ENCODE measurements at places on chromosomes 1 and 21. TPM values are rescaled to one million over a fixed set of nuclear protein-coding genes. Genes with fewer than 3 reads are reported as not detected.
A peak's percentile ranks its signal among the peaks of the same experiment; 100 is the strongest.

DNA sequence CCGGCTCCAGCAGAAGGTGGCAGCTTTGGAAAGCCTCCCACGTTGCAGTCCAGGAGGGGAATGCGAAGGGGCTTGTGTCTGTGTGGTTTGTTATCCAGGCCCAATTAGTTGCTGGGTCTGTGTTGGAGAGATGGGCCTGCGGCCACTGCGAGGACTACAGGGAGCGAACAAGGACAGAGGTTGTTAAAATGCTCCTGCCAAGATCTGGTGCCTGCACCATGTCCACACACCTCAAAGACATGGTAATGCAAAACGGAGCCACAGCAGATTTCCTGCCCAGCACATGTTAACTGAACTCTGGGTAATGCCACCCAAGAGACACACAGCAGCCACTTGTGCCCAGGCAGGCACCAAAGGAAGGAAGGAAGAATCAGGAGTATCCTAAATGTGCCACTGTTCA lies 18.6 kb downstream of the GRIK3 start:
- DNase-seq: no peak
- H3K4me1 ChIP-seq: no peaks in the 10 kb centered on the region
- H3K27ac ChIP-seq: no peak overlapping the region
- no peak overlapping the region for H3K4me3 ChIP-seq
- H3K36me3 ChIP-seq: peaks cover 2% of the 10 kb centered on the region

- H3K4me3 ChIP-seq: no peak overlapping the region
- no peaks in the 10 kb centered on the region for H3K4me1 ChIP-seq
- H3K36me3 ChIP-seq: peaks cover 4% of the 10 kb centered on the region
- DNase-seq: no peak
- H3K27ac ChIP-seq: no peak overlapping the region
Measured at GRCh38 chr1:91754816-91755580, 131.0 kb downstream of the TGFBR3 start.

GRCh38 chr1:228105270-228105995 lies 2.3 kb upstream of the C1orf35 start:
- no peaks in the 10 kb centered on the region for H3K36me3 ChIP-seq
- no peaks in the 10 kb centered on the region for H3K27me3 ChIP-seq
- peaks cover 50% of the 10 kb centered on the region for H3K4me1 ChIP-seq
- no peak for DNase-seq
- peak overlapping the region; percentile 32 for H3K4me3 ChIP-seq
- H3K27ac ChIP-seq: no peak overlapping the region

DNA sequence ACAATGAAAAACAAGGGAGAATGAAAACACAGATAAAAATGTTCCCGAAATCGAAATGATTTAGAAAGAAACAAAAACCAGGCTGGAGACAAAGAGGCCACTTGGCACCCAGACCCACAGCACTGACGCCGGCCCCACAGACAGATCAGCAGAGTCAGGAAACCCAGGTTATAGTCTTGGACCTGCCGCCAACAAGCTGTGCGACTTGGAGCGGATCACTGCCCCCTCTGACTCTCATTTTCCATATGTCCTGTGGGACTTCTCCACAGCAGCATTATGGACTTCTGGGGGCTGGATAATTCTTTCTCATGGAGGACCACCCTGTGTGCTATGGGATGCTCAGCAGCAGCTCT lies 72.4 kb downstream of the MATN1 start:
- H3K36me3 ChIP-seq: no peaks in the 10 kb centered on the region
- H3K27me3 ChIP-seq: peaks cover 31% of the 10 kb centered on the region
- H3K4me1 ChIP-seq: peaks cover 14% of the 10 kb centered on the region
- DNase-seq: no peak

GRCh38 chr1:106268070-106268469 lies 788.4 kb upstream of the PRMT6 start:
- no peaks in the 10 kb centered on the region for H3K27me3 ChIP-seq
- no peak overlapping the region for H3K27ac ChIP-seq
- no peaks in the 10 kb centered on the region for H3K36me3 ChIP-seq
- DNase-seq: no peak
- H3K4me3 ChIP-seq: no peak overlapping the region

DNA sequence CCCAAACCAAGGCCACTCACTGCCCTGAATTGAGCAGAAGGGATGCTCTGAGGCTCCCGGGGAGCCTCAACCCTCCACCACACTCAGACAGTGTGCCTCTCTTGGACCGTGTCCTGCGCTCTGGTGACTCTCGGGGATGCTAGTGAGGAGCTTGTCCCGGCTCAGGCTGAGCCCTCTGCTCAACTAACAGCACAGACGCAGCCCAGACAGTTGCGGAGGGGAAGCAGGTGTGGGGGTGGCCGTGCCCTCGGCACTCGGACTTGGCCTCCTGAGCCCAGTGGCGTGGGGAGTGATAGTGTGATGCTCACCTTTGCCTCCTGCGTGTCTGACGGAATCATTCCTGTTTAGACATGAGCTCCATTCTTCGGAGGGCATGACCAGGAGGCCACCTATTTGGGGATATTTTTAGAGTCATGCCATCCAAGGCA lies 15.4 kb upstream of the SLC19A1 start:
- no peak overlapping the region for H3K4me3 ChIP-seq
- DNase-seq: no peak
- H3K27me3 ChIP-seq: peaks cover 5% of the 10 kb centered on the region
- peaks cover 11% of the 10 kb centered on the region for H3K4me1 ChIP-seq
- no peak overlapping the region for H3K27ac ChIP-seq
- H3K36me3 ChIP-seq: no peaks in the 10 kb centered on the region

GRCh38 chr1:17661546-17662157 lies 93.5 kb upstream of the ACTL8 start:
- peak; percentile 31 for DNase-seq
- H3K36me3 ChIP-seq: no peaks in the 10 kb centered on the region
- no peak overlapping the region for H3K4me3 ChIP-seq
- H3K27me3 ChIP-seq: peaks cover 2% of the 10 kb centered on the region

DNA sequence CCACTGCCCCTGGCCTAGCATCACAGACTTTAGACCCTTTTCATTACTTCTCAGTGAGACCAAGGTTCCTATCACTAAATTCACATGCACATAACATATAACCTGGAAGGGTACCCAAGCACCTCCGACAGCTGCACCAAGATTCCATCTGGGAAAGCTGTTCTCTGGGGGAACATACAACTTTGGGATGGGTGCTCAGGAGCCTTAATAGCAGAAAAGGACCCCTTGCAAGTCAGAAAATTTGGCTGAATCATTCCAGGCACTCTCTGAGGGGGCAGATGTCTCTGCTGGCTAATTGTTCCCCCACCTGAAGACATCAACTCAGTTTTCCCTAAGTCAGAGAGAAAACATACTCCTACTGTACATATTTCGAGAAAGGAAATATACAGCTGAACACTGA lies 41.3 kb upstream of the PSEN2 start:
- H3K4me3 ChIP-seq: no peak overlapping the region
- no peak overlapping the region for H3K27ac ChIP-seq
- no peaks in the 10 kb centered on the region for H3K36me3 ChIP-seq
- peaks cover 9% of the 10 kb centered on the region for H3K4me1 ChIP-seq

DNA sequence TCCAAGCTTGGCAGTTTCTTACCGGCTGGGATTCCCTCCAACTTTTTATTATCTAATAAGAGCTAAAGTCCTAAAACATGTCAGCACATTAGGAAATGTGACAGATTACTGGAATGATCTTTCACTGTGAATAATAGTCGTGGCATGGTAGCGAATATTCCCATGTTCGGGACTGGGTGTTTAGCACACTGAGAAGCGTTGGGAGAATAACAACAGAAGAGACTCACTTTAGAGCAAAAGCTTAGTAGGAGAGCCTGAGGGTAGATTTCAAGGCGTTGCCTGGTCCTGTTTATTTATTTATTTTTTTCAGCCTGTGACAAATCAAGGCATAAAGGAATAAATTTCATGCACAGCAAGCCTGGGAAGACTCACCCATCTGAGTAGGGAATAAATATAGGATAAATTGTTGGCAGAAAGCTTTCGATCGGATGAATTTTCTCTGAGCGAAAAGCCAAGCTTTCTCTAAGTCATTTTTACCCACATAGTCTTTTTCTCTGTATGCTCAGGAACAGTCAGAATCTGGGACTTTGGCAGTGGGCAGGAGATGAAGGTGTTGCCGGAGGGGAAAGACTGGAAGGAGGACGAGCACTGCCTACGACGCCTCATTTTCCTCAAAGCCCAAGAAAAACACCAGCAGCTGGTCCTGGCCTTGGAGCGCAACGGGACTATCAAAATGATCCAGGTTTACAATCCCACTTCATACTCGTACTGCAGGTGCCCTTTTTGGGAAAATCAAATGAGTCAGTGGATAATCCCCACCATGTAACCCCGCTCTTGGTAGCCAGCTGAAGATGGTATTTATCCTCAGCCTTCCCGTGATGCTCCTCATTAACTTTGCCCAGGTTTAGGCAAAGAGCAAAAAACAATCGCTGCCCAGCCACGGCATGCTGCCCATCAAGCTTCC lies 97.2 kb downstream of the WDR64 start:
- no peak overlapping the region for H3K4me3 ChIP-seq
- no peaks in the 10 kb centered on the region for H3K36me3 ChIP-seq
- H3K4me1 ChIP-seq: no peaks in the 10 kb centered on the region
- no peaks in the 10 kb centered on the region for H3K27me3 ChIP-seq

- H3K4me1 ChIP-seq: peaks cover 48% of the 10 kb centered on the region
- peaks cover 4% of the 10 kb centered on the region for H3K27me3 ChIP-seq
- no peaks in the 10 kb centered on the region for H3K36me3 ChIP-seq
- no peak for DNase-seq
- no peak overlapping the region for H3K27ac ChIP-seq
Measured at GRCh38 chr1:58882322-58882948, 98.6 kb upstream of the JUN start.

GRCh38 chr1:114588196-114588689 lies 6.8 kb upstream of the BCAS2 start:
- H3K4me1 ChIP-seq: no peaks in the 10 kb centered on the region
- H3K36me3 ChIP-seq: peaks cover 8% of the 10 kb centered on the region
- H3K27ac ChIP-seq: no peak overlapping the region
- H3K27me3 ChIP-seq: peaks cover 30% of the 10 kb centered on the region

DNA sequence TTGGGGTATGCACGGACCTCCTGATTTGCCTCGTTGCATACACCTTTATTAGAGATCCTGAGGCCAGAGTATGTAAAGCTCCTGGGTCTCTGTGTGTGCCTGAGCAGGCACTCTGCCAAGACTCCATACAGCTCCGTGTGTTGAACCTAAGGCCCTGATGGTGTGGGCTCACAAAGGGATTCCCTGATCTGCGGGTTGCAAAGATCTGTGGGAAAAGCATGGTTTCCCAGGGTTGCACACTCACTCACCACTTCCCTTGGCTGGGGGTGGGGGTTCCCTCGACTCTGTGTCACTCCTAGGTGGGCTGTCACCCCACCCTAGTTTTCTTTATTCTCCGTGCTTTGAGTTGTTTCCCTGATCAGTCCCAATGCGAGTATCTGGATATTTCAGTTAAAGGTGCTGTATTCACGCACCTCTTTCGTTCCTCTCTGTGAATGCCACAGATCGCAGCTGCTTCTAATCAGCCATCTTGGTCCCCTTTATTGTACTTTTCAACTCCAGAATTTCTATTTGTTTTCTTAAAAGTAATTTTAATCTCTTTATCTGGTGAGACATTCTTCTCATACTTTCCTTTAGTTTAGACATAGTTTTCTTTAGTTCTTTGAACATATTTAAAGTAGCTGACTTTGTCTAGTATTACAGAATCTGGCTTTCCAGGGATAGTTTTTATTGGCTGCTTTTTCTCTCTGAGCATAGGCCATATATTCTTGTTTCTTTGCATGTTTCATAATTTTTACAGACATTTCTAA lies 39.0 kb upstream of the F3 start:
- no peak overlapping the region for H3K27ac ChIP-seq
- no peak overlapping the region for H3K4me3 ChIP-seq
- H3K27me3 ChIP-seq: peaks cover 33% of the 10 kb centered on the region
- no peak for DNase-seq

Gene CFHR3
- polyA plus RNA-seq: not detected

Gene DRAXIN
- 0.07 TPM for polyA plus RNA-seq

Gene PROK1
- not detected for polyA plus RNA-seq

Gene AK5
- polyA plus RNA-seq: 45.0 TPM

Gene RAP1GAP
- polyA plus RNA-seq: not detected

Gene LMX1A
- not detected for polyA plus RNA-seq

Gene KRTAP19-1
- polyA plus RNA-seq: not detected

Gene FCMR
- polyA plus RNA-seq: 869 TPM

Gene NR1I3
- polyA plus RNA-seq: 0.19 TPM
